ENCODE measurements at places on chromosomes 5 and 9. TPM values are rescaled to one million over a fixed set of nuclear protein-coding genes. Genes with fewer than 3 reads are reported as not detected.

The ACSL6 gene
- total RNA-seq: not detected

The FAM200C gene
- total RNA-seq: 6.0 TPM

The RNF130 gene
- 21.5 TPM for total RNA-seq

The SNCAIP gene
- total RNA-seq: 0.66 TPM

The DAPK1 gene
- 10.3 TPM for total RNA-seq

The FOXI1 gene
- total RNA-seq: not detected

The SMIM15 gene
- total RNA-seq: 51.4 TPM

The TXNDC15 gene
- total RNA-seq: 130 TPM

The LCP2 gene
- total RNA-seq: not detected

The TMC1 gene
- total RNA-seq: not detected

The LEAP2 gene
- total RNA-seq: 0.50 TPM

The HAND1 gene
- total RNA-seq: 0.17 TPM
